ENCODE measurements at places on chromosomes 5 and 9. TPM values are rescaled to one million over a fixed set of nuclear protein-coding genes. Genes with fewer than 3 reads are reported as not detected.

- DNase-seq, result no peak
These were observed 519.6 kb downstream of the CYLC2 start for GRCh38 chr9:103514767-103515166.

DNA sequence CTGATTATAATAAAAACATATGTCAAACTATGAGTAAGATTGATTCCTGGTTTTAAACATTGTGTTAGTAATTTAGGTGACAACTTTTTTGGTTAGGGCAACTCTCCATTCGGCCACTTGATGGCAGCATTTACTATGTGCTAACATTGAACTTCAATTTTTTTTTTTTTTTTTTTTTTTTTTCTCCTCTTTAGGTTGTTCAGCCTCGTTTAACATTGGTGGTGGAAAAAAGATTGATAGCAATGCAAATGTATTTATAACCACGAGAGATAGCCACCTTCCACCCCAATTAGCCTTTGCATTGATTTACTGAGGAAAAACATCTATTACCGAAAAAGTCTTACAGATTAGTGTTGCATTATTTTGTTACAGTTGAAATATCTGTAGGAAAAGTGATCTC, 159.1 kb downstream of the CSNK1G3 start:
- peak; percentile 44 for DNase-seq

DNA sequence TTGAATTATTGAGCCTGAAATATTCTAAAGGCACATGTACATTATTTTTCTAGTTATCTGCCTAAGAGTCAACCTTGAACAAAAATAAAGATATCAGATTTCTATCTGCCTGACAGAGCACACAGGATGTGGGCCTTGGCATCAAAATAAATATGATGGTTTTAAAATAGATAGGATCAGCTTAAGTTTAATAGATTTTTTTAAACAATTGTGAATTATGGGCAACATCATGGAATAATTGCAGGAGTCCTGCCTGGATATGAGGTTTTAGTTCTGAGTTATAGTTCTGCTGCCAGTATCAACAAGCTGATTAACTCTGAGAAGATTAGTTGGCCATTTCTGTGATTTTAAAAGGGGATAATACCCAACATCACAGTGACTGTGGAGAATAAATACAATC, 107.0 kb upstream of the PCA3 start:
- DNase-seq, result no peak

The SH2D3C gene
- polyA plus RNA-seq, result 13.2 TPM

The GPX8 gene
- polyA plus RNA-seq, result 85.7 TPM
